ENCODE measurements at places on chromosomes 7 and 10.

GRCh38 chr7:27929127-27929526 lies 189.2 kb downstream of the TAX1BP1 start:
- no peak for DNase-seq

DNA sequence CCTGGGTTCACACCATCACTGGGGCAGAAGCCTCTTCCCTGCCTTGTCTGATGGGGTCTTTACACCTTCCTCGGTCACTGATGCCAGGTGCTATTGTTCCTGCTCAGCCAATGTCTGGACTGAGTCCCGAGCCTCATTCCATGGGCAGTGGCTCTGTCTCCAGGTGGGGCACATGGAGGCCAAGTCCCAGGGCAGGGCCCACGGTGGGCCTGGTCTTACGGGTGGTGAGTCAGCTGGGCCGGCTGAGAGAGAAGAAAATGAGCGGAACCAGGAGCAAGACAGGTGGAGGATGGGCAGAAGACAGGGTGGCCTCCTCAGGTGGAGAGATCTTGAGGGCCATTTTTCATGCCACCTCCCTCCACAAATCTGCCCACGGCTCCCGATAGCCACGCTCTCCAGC lies 131.7 kb upstream of the FAM20C start:
- no peak for DNase-seq

DNA sequence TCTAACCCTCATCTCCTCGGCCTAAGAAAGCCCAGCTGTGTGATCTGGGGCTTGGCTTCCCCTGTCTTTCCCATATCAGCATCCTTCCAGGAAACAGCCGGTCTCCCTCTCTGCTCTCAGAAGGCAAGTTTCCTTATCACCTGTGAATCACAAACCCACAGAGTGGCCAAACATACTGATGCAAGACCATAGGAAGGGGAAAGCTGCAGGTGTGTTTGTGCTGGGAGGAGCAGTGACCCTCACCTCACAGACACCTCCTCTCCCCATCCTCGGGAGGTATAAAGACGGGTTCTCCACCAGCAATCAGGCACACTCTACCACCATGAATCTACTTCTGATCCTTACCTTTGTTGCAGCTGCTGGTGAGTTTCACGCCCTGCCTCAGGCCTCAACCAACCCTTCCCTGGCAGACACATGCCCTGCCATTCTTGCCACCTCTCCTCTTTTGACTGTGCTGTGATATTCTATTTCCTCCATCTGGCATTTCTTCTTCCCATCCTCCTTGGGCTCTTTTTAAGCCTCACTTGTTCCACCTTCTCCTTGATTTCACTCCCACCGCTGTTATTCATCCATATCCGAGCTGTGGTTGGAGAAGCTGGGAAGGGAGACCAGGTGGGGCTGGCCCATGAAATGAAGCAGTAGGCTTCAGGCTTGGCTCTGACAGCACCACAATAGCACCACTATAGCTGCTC lies at the start of gene PRSS2:
TSS of gene PRSS2 (plus strand) at position 310 of the 692 bp plus-strand sequence. CDS start at position 323, 13 bp downstream.
- no peak for DNase-seq

DNA sequence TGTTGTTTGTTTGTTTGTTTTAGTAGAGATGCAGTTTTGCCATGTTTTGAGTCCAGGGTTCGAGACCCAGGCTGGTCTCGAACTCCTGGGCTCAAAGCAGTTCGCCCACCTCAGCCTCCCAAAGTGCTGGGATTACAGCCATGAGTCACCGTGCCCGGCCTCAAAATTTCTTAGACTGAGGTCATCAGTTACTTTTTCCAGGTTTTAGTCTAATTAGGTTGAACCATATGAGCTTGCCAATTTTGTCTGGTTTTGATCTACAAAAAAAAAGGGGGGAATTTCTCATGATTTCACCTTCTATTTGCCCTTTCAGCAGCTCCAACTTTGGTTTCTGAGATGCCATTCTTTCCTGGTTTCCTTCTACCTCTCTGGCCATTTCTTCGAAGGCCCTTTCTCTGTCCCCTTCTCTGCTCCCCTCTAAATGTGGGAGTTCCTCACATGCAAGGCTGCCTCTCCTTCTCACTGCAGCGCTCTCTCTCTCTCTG lies 5.5 kb downstream of the CUEDC2 start:
- no peak for DNase-seq

- DNase-seq, result no peak
These were observed 969.6 kb downstream of the LRMDA start for GRCh38 chr10:76401006-76401405.

GRCh38 chr7:25852211-25852938 lies 299.6 kb upstream of the NFE2L3 start:
- DNase-seq, result no peak

- DNase-seq, result peak; percentile 74
These were observed 1.8 kb downstream of the SNCG start for GRCh38 chr10:86960003-86960862.

GRCh38 chr10:79185067-79185774 lies 116.5 kb downstream of the ZMIZ1 start:
- no peak for DNase-seq

DNA sequence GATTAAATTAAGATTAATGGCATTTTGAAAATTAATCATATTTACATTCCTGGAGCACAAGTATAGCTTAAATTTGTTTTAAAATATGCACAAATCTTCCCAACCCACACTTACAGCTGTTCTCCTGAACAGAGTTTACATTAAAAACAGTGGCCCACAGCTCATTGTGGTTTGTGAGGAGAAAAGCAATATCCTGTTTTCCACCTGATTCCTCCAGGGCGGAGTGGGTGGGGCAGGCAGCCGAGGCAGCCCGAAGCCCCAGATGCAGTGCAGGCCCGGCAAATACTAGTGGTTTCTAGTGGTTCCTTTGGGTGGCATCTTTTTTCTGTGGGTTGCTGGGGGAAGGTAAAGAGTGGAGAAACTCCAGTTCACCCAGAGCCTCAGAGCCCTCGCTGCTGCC lies 280.8 kb downstream of the ARHGAP12 start:
- DNase-seq, result no peak

GRCh38 chr7:135239263-135239662 lies 5.6 kb downstream of the STRA8 start:
- no peak for DNase-seq

DNA sequence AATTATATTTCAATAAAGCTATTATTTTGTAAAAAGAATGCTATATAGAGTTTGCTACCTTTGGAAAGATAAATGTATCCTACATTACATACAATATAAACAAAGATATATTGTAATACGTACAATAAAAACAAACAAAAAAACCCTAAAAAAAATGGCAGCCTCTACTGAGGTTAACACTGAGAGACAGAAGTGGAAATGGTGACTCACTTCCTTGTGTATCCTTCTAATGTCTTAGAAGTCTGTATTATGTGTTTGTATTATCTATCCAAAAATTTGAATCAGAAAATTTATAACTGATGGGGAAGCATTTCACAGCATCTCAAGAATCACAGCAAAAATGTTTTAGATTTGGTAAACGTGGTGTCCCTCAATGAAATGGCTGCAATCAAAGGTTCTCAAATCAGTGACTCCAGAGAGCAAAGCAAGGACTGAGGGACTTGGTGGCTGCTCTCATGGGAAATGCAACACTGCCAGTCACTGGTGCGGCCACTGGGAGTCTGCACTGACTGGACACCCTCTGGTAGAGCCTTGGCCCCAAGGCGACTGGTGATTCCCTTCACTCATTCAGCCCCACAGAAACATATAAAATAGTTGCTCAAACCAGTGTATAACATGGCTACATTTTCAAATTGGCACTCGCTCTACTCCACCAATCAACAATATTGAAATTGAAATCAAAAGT lies 53.8 kb downstream of the PANK1 start:
- no peak for DNase-seq

DNA sequence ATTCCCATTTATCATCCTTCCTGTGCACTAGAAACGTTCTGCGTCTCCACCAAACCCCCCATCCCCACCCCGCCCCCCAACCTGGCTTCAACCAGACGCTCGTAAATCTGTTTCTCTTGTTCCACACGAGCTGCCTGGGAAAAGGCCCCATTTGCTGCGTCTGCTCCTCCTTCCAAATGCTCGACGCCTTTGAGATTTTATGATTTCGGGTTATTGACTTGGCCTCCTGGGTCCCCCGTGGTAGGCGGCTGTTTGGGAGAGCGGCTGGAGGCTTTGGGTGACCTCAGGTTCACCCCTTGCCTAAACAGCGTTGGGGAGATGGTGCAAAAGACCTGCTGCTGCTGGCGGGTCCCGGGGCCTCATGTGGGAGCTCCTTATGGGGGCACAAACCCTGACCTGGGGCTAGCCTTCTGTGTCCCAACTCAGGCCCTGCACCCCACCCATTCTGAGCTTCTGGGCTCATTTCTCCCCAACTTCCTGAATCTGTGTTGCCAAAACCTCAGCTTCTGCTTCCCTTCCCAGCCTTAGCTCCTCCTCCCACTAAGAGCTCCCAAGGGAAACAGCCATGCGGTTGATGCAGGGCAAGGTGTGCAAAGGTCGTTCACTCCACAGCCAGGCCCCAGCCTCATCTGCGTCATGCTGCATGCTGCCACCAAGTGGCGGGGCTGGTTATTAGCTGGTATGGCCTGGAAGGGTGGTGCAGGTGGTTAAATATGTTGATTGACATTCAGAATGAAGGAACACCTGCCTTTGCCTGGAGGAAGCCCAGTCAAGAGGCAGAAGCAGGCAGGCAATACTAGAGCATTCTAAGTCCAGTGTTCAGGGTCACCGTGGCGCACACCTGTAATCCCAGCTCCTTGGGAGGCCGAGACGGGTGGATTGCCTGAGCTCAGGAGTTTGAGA lies 49.1 kb upstream of the ELN start:
- DNase-seq, result no peak

- no peak for DNase-seq
These were observed 737.1 kb upstream of the ZWINT start for GRCh38 chr10:57098146-57098545.

DNA sequence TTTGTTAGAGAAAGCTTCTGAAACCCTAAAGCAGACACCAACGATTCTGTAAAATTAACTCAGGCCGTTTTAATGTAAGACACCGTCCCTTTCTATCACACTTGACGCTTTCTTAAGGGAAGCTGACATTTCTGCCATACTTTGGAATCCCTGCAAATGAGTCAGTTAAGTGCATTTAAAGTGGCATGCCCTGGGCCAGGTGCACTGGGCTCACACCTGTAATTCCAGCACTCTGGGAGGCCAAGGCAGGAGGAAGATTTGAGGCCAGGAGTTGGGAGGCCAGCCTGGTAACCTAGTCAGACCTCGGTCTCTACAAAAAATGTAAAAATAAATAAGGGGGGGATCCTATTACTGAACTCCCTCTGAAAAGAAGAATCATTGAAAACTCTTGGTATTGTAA lies 4.4 kb downstream of the UBE2H start:
- no peak for DNase-seq

GRCh38 chr7:26428571-26428970 lies 136.9 kb downstream of the SNX10 start:
- DNase-seq, result no peak

- DNase-seq, result no peak
These were observed 21.2 kb downstream of the ITGB8 start for GRCh38 chr7:20351901-20352300.

DNA sequence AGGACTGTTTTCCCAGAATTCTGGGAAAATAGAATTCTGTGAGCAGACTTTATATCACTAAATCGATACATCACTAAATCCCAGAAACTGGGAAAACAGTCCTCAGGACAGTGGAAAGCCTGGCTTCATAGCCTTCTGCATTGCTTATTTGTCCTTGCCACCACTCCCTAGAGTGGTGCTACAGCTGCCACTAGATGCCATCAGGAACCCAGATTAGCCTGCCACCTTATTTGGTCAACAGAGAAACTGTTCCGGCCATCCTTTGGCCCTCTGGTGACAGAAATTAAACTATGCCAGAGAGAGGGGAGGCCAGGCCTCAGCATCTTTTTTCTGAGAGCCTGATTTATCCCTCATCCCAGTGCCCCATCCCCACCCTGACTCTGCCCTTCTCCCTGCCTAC lies 19.6 kb upstream of the NFKB2 start:
- no peak for DNase-seq

DNA sequence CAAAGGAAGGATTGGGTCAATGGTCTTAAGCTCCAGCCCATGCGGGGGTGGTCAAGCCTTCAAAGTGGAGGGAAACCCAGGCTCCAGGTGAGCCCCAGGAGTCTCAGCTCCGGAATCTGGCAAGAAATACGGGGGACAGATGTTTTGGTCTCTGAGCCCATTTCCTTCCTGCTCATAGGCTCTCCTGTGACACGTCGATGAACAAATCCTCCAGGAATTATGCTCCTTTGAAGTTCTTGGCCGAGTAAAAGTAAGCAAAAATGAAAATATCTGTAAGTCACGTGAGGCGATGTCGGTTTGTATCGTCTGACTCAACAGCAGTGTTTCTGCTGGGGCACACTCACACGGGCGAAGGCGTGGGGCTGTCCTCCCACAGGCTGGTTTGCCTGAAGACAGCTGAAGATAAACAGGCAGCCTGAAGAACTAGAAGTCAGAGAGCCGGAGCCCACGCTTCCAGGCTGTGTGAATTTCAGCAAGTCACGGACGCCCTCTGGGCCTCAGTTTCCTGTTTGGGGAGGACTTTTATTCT lies 52.6 kb upstream of the SMNDC1 start:
- DNase-seq, result peak; percentile 59

DNA sequence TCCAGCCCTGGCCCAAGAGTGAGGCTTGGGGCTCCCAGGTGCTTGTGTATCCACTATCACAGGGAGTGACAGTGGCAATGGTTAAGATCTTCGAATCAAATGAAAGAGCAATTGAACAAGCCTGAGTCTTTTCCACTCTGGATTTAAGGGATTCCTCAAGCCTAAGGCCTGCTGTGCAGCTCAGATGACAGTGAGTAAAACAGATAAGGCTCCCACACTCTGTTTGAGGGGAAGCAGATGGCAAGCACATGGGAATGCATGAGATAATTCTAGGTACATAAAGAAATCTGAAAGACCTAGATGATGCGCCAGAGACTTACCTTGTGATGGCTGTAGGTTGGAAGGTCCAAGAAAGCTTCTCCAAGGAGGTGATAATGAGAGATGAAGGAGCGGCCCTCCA lies 95.0 kb downstream of the LRRC18 start:
- no peak for DNase-seq

GRCh38 chr10:48550071-48550691 lies 54.7 kb downstream of the ARHGAP22 start:
- DNase-seq, result no peak

DNA sequence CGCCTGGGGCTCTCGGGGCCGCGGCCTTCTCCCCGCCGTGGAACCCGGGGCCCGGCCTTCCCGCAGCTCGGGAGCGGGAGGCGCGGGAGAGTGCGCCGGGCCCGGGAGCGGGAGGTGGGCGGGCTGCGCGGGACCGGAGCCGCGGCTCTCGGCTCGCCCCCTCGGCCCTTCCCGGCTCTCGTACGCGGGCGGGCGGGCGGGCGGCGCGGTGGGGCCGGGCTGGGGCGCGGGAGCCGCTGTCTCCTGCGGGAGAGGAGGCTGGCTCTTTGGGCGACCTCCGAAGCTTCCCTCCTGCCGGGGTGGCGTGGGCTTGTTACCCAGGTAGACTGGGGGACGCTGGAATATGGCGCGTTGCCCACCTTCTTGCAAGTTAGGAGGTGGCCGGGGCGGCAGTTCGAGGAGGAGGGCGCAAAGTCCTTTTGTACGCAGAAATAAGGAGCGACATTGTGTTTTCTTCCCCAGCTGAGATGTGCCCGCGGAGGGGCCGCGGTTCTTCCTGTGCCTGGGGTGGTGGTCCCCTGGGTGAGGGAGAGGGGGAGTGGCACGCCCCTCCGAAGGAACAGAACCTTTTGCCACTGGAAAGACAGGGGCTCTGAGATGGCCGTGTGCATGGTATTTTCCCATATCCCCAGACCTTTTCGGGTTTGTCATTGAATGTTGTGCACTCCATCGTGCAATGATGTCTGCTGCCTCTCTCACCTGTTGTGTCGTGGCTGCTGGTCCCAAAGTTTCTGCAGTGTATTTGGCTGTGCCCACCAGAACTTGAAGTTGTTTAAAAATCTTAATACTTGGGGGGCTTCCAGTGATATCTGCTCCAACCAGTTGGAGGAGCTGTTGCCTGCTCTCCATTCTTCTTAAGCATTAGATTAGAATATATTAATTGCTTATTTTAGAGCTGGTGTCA lies 844 bp downstream of the NRF1 start:
- DNase-seq, result peak; percentile 32

Measured in T-helper 2 cell (primary cell).